Body of pancreas (tissue), 4 donors: ENCODE measurements at places on chromosomes 1 and 21. TPM values are rescaled to one million over a fixed set of nuclear protein-coding genes. Genes with fewer than 3 reads are reported as not detected.

The FNDC5 gene
- total RNA-seq: not detected

The ZBTB8A gene
- total RNA-seq: 3.9 TPM

The TGFB2 gene
- 4.3 TPM for total RNA-seq

The ZFP69 gene
- 1.3 TPM for total RNA-seq

The S100A8 gene
- not detected for total RNA-seq

The RBM11 gene
- total RNA-seq: 0.52 TPM

GRCh38 chr21:14600569-14601297 is 54.6 kb upstream of the SAMSN1 start:
- no peak for DNase-seq

DNA sequence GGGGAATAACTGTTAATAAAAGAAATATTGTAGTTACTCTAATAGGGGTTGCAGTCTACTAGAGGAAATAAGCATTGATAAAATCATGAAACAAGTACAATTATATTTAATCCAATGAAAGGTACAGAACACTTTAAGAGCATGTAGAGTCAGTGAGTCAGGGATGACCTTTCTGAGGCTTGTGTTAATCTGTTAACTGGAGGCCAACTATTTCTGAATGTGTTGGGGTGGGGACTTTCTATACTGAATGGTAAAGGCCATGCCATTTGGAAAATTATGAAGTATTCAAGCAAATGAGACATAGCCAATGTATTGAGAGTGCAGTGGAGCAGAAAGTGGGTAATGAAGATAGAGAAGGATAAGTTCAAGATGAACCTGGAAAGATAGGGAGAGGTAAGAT is 646.2 kb downstream of the ADGRL2 start:
- DNase-seq: no peak

DNA sequence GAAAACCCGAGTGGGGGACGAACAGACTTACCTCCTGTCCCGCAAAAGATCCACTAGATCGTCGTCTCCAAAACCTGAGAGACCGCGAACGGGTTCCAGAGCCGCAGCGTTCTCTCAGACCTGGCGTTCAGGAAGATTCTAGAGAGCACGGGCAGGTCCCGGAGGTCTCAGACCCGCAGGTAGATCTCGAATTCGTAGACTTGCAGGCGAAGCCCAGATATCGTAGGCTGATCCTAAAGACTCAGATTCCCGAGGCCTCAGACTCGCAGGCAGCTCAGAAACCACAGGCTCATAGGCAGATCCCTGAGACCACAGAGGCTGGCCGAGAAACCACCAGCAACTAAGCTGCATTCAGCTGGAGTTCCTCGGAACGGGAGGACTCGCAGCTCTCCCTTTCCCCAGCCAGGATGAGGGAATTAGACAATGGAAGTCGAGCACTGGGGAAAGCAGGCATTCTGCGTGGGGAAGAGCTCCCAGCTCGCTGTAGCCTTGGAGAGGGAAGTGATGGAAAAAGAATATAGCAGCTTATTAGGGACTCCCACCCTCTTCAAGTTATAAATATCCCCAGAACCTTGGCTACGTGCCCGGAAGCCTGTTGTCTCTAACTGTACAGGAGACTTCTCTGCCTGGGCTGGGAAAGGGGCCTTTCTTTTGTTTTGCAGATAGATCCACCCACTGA is at the start of gene ZNF436:
Gene ZNF436 (minus strand): TSS at position 502 of the 679 bp plus-strand sequence. CDS start 1,831 bp downstream, outside the sequence.
- DNase-seq: peak; percentile 80

- no peak for DNase-seq
These were observed 91.6 kb downstream of the SCCPDH start for GRCh38 chr1:246815693-246816270.

DNA sequence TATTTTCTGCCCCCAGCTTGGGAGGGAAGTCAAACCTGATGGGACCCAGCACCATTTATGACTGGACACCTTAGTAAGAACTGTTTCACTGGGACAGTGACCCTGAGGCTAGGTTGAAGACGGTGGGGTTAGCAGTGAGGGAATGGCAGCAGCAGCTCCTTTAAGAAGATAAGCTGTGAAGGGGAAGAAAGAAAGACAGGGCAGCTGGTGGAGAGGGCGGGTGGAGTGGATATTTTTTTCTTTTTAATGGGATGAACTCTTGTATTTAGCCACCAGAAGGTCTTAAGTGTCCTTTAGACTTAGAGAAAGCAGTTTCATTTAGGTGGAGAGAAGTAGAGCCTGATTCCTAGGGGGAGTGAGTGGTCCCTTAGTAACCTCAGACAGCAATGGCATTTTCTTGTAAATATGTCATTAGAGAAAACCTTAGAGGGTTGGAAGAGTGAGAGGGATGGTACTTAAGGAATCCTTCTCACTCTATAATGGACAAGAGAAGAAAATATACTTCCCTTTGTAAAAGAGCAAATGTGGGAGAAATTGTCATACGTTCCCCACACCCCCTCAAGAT is 187.5 kb downstream of the HHAT start:
- DNase-seq: no peak

GRCh38 chr1:15836772-15837669 is 10.5 kb upstream of the SPEN start:
- DNase-seq: no peak

DNA sequence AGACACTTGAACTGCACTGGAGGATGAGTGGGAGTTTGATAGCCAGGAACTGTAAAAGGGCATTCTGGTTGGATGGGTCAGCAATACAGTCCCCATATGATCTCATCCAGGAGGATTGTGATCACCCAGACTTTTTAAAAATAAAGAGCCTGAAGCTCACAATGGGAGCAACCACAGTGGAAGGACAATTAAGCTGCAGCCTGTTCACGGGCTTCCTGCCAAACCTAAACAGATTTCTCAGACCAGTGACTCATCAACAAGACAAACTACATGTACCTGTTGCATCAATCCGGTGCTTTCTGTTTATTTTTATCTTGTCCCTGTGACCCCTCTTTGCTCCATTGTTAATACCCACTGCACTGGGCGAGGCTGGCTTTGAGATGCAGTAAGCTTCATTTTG is 52.3 kb downstream of the PAPPA2 start:
- DNase-seq: no peak

DNA sequence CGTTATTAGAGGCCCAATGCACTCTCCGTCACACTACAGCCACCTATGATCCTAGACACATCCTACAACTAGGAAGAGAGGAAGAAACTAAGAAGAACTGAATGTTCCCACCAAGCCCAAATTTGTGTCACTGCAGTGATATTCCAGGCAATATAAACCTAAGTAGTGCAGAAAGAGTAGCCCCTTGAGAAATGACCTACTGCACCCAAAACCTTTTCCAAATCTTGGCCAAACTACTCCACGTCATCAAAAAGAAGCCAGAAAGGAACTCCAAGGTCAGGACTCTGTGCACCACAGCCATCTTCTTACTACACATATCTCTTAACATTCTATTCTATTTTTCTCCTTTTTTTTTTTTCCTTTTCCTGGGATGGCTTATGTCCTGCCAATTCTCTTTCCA is 60.2 kb downstream of the ADAMTS1 start:
- peak; percentile 12 for DNase-seq

- DNase-seq: no peak
These were observed 20.4 kb upstream of the FMOD start for GRCh38 chr1:203371288-203371687.

GRCh38 chr1:20366463-20367115 is 75.9 kb downstream of the VWA5B1 start:
- DNase-seq: no peak

DNA sequence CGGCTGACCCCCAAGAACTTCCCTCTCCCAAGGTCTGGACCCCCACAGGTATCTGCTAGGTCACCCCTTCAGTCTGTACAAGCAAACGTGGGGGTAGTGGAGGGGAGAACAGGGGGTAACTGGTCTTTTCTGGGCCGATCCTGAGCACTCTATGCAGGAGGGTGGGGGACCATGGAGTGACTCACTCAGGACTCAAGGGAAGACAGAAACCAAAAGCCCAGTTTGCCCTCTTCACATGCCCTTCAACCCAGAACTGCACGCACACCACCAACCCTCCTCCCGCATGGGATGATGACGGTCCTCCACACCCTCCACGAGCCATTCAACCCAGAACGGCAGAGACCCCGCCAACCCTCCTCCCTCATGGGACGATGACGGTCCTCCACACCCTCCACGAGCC is 53.6 kb upstream of the GPR153 start:
- no peak for DNase-seq

DNA sequence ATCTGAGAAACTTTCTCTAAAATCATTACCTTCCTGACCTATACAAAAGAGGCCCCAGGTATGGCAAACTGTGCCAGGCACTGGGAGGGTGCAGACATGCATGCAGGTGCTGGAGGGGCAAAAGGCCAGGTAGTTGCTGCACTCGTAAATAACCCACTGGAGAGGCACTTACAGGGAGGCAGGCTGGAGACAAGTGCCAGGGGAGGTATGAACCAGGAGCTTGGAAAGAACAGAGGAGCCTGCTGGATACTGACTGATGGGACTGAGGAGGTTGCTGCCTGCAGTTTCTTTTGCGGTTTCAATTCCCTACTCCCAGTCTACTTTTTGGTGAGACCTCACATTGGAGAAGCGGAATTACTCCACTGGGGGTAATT is 113.9 kb downstream of the DSCAM start:
- DNase-seq: no peak

DNA sequence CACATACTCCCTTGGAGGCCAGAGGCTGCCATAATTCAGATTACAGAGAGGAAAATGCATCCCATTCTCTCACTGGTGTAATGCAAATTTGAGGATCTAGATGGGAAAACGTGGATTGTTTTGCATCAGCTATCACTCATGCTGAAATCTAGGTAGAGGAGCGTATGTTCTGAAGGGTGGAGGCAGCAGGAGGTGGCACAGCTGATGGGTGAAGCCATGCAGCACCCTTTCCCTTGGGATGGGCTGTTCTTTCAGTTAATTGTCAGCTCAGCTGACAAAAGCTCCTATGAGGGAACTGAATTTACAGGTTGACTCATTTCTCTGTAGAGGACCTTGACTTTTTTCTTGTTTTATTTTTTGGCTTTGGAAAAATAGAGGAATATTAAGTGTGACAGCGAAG is 41.8 kb downstream of the CAMTA1 start:
- no peak for DNase-seq

DNA sequence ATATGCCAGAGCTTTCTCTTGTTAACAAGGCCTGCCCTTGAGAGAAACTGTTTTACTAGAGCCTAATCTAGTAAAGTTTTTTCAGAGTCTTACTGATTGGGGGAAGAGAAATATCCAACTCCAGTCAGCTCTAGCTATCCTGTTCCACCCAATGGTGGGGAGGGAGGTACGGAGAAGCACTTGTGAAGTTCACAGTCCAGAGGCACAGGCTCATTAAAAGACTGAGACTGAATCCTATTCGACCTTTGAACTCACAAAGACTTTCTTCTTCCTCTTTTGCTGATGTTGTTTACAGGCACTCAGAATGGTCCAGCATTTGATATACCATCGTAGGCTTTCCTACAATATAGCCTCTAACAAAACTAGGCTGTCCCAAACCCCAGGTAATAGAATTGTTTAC is 15.5 kb upstream of the SFT2D2 start:
- no peak for DNase-seq

GRCh38 chr21:45893740-45894449 is 87.7 kb upstream of the COL6A1 start:
- no peak for DNase-seq

DNA sequence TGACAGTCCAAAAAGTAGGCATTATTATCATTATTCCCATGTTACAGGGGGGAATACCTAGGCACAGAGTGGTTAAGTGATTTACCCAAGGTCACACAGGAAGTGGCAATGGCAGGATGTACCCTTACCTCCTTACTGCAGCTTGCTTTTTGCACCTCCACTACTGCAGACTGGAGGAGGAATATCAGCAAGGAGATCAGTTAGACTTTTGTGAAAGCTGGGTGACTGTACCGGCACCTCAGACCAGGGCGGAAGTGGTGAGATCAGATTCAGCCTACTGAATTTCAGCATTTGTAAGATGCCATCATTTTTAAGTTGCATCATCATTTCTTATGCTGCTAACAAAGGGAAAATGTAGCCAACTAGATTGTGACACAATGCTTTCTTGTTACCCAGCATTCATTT is 4.5 kb downstream of the ADARB1 start:
- DNase-seq: no peak

DNA sequence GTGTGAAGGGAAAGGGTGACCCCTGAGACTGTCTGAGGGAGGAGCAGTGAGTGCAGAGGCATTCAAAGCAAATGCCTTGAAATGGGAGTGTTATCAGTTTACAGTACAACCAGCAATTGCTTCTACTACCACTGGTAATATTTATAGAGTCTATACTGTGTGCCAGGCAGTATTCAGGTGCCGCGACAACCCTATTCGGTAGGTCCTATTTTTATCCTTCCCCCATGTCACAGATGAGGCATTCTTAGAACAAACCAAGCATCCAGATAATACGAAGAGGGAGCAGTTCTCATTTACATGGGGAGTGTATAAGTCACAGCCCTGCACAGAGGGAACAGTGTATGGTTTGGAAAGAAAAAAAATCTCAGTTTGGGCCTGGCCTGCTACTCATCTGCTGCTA is 18.3 kb downstream of the ROR1 start:
- no peak for DNase-seq

DNA sequence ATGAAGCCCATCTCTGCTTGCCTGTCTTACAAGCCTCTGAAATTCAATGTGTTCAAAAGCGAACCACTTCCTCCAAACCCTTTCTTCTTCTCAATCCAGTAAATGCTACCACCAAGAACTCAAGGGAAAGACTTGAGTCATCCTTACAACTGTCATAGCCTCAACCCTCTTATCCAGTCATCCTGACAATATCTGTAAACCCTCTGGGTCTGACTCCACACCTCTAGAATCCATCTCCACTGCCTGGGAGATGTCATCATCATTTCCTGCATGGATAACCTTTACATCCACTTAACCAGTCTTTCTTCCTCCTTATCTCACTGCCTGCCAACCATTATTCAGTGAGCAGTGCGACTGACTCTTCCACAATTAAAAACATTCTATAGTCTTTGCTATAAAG is 441.1 kb downstream of the SETD4 start:
- DNase-seq: no peak

GRCh38 chr1:101526813-101527212 is 290.0 kb downstream of the S1PR1 start:
- DNase-seq: no peak

DNA sequence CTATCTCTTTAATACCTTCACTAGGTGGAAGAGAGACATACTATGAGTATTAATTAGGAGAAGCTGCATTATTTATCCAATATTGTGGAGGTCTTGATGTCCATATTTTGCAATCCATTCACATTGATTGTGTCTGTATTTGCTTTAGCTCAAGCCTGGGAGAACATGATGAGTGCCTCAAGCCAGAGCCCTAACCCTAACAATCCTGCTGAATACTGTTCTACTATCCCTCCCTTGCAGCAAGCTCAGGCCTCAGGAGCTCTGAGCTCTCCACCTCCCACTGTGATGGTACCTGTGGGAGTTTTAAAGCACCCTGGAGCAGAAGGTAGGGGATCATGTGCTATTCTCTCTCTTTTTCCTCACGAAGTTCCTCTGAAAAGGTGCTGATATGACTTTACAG is 99.5 kb downstream of the CC2D1B start:
- no peak for DNase-seq

DNA sequence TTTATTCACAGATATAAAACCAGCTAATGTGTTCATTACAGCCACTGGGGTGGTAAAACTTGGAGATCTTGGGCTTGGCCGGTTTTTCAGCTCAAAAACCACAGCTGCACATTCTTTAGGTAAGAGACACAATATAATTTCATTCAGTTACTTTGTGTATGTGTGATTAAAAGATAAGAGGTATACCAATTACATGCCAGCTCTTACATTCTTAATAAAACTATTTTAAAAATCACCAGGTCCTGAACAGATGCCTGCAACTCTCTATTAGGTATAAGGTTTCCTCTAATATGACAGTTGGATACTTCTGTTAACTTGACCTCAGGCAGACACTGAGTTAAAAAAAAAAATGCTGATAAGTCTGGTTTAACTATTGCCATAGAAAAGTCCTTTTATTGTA is 122.1 kb downstream of the NEK7 start:
- DNase-seq: no peak
